Stimulated activated CD4-positive, alpha-beta T cell treated with anti-CD3 and anti-CD28 coated beads, Interleukin-2, amount 100 ng/mL, for 48 hours (primary cell): ENCODE measurements at places on chromosomes 6 and 20.

GRCh38 chr6:26502626-26503025 is 2.5 kb downstream of the BTN1A1 start:
- no peak for DNase-seq

GRCh38 chr6:148771896-148772554 is 25.2 kb downstream of the UST start:
- DNase-seq: no peak

GRCh38 chr6:42075159-42075838 is 25.0 kb downstream of the TAF8 start:
- DNase-seq: peak; percentile 65

DNA sequence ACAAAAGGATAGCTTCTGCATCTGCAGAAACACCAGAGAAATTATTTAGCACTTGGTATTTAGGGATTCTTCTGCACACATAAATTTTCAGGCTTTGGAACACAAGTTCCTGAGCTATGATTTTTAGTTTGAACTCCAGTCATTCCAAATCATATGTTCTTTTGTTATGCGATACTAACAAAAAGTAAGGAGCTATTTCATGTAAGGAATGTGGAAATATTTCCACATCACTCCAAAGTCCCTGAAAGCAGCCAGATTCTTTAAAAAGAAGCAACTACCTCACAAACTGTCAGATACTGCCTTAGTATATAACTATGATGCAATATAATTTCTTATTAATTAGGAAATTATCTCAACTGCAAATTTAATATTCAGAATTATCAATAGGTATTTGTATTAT is 106.9 kb downstream of the RNGTT start:
- DNase-seq: no peak

GRCh38 chr20:57369596-57369995 is 18.5 kb downstream of the RAE1 start:
- DNase-seq: no peak
